Fibroblast of mammary gland (primary cell): ENCODE measurements at places on chromosomes 16 and 17.

- no peak for DNase-seq
Measured at GRCh38 chr16:931626-932500, 38.9 kb downstream of the LMF1 start.

- no peak for DNase-seq
Measured at GRCh38 chr17:75003070-75003956, 9.2 kb upstream of the MRPL58 start.

DNA sequence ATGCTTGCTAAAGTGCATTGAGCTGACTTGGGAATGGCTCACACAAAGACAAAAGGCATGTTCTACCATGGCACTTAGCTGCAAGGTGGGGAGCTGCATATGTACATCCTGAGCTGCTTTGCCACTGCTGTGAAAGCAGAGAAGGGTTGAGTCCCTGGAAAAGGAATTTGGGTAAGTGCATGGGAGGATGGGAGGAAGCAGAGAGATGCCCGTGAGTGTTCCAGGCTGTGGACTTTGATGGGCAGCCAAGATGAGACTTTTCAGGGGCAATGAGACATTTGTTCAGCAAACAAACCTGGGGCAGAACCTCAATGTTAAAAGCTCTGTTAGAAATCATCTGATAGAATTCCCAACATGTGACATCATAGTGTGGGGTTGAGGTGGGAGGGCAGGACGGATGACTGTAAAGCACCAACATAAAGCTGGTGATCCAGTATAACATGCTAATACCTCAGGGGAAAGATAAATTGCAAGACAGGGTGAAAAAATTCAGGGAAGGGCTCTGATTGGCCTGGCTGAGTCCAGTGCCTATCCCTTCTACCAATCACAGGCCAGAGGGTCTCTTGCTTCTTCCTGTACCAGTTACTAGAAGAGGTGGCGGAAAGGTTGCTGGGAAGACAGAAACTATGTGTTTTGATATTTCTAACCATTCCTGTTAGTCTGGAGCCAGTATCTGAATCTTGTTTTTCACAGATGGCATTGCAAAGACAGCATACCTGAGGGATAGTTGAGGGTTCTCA lies 163.2 kb downstream of the UTP18 start:
- DNase-seq = no peak

DNA sequence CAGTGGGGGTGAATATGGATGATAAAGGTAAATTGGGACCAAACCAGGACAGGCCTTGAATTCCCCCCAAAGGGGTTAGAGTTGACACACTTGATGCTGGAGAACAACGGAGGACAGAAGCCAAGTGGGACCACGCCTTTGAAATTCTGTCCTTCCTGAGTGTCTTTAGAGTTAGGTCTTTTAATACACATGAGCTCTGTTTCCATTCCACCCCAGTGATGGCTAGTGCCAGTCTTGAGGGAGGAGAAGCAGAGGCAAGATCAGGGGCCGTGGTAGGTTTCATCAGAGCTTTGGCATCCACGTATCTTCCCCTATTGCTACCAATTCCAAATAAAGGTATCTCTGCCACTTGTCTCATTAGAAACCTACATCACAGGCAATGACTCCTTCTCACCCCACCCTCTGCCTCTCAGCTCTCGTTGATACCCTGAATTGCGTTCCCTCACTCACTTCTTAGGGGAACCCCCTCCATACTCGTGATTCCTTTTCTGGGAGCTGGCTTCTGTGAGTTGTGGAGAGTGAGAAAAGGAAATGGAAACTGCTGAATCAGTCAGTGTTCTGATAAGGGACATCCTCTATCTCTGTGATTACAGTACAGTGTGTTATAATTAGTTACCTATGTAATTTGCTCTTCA lies 2.4 kb upstream of the CCL3L1 start:
- no peak for DNase-seq

DNA sequence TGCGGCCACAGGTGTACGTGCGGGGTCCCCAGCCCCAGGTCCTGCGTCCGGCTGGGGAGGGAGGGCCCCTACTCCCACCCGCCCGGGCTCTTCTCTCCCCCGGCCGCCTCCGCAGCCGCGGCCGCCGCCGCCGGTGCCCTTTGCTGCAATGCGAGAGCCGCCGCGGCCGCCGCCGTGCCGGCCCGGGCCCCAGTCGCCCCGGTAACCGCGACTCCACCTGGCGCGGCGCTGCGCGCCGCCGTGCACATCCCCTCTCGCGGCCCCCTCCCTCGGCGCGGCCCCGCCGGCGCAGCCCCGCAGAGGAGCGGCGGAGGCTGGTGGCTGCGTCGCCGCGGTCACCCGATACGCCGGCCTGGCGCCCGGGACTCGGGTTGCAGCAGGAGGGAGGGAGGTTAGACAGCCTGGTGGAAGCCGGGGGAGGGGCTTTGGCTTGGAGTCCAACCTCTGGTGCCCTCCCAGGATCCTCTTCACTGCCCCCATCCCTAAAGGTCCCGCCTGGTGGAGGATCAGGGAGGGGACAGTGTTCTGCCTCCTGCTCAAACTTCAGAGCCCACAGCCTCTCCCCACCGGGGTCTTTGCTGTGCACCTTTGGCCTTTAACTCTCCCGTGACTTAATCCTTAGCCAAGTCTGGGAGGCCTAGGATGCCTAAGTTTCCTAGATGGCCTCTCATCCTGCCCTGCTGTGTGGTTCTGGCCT lies 32.9 kb downstream of the SRCIN1 start:
- no peak for DNase-seq

GRCh38 chr17:7747635-7748071 lies 30.1 kb downstream of the DNAH2 start:
- DNase-seq = peak; percentile 30

DNA sequence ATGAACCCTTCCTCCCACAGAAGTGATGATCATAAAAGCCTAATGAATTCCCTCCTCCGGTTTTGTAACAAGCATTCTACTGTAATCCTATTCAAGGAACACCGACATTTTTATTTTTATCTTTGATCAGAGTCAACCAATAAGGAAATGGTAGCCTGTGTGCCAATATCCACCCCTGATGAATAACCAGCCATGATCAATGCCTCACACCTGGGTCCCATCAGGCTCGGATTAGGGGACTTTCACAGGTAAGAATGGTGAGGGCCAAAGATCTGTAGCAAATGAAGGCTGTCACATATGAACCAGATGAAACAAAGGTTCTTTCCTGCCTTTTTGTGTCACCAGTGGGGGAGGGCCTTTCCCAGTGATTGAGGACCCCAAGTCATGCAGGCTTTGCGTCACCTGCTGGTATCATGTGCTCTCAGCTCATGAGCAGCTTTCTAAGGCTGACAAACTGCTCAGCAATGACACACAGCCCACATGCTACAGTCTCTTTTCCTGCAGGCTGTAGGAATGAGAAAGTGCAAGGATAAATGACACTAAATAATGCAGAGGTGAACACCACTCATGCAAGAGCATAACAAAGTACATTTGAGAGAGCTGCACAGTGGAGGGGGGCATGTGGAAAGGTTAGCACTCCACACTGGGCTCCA lies 34.9 kb downstream of the TOM1L2 start:
- DNase-seq = peak; percentile 21

DNA sequence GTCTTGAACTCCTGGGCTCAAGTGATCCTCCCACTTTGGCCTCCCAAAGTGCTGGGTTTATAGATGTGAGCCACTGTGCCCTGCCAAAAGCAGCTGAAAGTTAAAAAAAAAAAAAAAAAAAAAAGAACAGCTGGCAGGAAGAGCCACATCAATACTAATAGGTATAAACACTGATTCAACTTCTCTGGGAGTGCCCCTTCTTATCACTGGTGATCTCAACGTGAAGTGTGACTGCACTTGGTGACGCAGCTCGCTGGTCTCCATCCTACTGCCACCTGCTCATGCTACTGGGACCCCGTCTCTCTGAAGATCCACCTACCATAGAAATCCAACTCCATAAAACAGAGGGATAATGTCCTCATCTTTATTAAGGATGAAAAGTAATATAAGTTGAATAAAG lies 40.8 kb downstream of the RNF157 start:
- DNase-seq = no peak

DNA sequence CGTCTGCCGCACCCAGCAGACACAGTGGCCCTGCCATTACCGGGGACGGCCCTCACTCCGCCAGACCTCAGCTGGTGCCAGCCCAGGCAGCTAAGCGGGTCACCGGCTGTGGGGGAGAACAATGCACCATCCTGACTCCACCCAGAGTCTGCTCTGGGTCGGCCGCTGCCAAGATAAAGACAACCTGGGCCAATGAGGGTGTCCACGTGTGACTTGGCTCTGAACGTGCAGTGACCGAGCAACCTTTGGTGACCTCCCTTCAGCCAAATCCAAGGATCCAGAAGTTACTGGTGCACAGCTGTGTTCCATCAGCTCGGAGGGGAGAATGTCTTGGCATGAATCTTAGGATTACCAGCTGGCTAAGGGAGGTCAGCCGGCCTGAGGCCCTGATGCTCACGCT lies 155.9 kb downstream of the NTN1 start:
- DNase-seq = no peak

GRCh38 chr17:58383892-58384462 lies 32.0 kb upstream of the SUPT4H1 start:
- DNase-seq = no peak

- DNase-seq = no peak
Measured at GRCh38 chr17:39167476-39167875, 1.5 kb upstream of the ARL5C start.

DNA sequence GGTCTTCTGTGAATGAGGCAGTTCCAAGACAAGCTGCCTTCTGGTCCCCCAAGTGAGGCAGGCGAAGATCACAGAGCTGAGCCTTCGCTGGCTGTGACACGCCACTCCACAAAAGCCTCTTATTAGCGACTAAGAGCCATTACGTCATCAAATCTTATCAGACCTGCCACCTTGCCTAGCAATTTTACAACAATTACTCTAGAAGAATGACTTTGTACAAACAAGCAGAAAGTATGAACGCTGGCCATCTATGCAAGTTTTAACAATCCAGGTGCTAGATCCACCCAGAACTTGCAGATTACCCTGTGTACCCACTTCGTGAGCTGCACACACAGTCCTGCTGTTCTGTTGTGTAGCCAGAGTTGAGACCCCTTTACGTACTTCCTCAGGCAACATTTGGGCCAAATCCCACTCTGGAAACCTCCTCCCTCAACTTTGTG lies 3.8 kb upstream of the ICAM2 start:
- no peak for DNase-seq

DNA sequence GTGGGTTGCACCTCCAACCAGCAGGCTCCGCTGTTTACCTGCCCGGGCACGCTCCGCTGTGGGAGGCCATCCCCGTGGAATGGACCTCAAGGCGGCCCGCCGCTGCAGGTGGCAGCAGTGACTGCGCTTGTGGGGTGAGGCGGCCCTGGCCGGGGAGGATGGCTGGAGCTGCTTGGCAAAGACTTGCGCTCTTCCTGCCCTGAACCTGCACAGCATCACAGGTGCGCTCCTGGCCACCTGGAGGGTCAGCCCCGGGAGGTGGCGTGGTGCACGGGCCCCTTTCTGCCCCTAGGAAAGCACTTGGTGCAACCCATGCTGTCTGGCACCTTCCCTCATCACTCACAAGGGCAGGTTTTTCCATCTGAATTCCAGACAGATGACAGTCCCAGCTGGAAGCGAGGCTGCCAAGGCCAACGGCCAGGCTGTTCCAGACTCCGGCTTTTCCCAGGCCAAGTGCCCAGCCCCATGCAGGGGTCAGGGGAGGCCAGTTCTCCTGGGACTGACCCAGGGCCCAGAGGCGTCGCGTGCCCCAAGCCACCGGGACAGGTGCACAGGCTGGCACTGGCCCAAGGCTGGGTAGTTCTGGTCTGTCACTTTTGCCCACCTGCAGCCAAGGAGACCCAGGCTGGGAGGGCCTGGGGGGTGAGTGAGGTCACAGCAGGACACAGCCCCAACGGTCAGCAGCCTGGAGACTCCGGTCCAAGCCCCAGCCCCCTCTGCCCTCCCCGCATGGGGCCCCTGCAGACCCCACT lies 13.3 kb downstream of the UTS2R start:
- peak; percentile 75 for DNase-seq

- DNase-seq = no peak
Measured at GRCh38 chr17:34364751-34365150, 1.7 kb upstream of the CCL1 start.

DNA sequence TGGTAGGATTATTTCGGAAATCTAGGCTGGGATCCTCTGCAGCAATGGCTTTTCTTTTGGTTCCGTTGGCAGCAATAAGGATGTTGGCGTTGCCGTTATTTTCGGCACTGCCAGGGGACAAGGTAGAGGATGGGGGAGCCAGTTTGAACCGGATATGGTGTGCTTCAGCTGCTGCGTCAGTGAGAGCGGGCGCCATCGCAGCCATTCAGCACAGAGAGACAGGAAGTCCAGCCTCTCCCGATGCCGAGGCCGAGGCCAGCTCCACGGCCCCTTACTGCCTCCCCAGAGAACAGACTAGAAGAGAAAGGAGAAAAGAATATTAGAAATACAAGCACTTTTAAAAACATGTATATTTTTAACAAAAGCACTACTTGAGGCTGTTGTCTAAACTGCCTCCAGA lies 21.3 kb downstream of the KANSL1 start:
- no peak for DNase-seq

DNA sequence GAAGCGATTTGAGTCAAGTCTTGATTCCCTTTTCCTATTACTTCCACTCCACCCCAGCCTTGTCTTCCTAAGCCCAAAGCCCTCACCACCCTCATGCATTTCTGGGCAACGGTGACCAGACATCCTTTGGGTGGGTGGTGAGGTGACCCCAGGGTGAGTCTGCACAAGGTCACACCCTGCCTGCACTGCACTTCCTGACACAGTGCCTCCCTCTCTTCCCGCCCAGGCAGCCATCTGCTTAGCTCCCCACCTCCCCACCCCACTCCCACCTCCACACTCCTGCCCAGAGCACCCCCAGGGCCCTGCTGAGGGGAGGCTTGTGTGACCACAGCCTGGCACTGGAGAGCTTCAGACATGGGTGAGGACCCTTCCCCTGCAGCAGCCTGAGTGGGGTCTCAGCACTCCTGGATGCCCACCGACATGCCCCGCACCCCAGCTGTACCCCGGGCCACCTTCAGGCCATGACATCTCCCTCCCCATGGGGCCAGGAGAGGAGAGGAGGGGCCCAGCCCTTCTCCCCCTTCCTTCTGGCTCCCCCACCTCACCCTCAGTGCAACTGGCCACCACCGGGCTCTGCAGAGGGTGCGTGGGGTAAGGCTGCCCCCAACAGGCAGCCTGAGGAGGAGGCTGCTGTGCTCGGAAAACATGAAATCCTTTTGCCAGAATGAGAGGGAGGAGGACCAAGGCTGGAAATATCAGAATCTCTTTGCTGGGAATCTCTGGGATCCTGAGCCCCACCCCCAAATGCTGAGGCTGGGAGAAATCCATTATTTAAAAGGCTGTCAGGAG lies 68.6 kb downstream of the CCT6B start:
- DNase-seq = no peak

GRCh38 chr16:82524976-82525375 lies 101.8 kb upstream of the CDH13 start:
- no peak for DNase-seq

DNA sequence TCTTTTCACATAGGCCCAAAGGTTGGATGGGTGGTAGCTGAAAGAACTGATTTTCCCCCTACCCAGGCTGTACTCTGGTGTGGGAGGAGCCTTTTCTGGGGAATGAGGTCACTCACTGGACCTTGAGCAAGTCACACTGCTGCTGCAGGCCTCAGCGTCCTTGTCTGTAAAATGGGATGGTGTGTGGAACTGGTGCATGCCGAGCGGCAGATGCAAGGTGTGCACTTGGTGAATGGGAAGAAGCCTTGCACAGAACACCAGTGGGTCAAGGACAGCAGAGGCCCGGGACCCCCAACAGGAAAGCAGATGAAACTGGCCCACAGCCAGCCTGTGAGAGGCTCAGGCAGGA lies 38.1 kb downstream of the ARHGAP27 start:
- no peak for DNase-seq
